Activated CD4-positive, alpha-beta T cell treated with anti-CD3 and anti-CD28 coated beads, Interleukin-2, amount 10 ng/mL, durations not matched to agents 7 days and 5 days (primary cell): ENCODE measurements at places on chromosomes 1 and 21. TPM values are rescaled to one million over a fixed set of nuclear protein-coding genes. Genes with fewer than 3 reads are reported as not detected.

FAM163A gene
- not detected for total RNA-seq

DENND2D gene
- 349 TPM for total RNA-seq

PHLDA3 gene
- total RNA-seq, result 12.1 TPM

SPRR3 gene
- not detected for total RNA-seq

TTC39A gene
- total RNA-seq, result not detected
